Stimulated activated CD8-positive, alpha-beta memory T cell treated with anti-CD3 and anti-CD28 coated beads, Interleukin-4, amount 100 ng/mL, for 4 hours (primary cell): ENCODE measurements at places on chromosomes 1 and 21.

GRCh38 chr1:79041666-79042065, 35.1 kb upstream of the ADGRL4 start:
- no peak for DNase-seq

DNA sequence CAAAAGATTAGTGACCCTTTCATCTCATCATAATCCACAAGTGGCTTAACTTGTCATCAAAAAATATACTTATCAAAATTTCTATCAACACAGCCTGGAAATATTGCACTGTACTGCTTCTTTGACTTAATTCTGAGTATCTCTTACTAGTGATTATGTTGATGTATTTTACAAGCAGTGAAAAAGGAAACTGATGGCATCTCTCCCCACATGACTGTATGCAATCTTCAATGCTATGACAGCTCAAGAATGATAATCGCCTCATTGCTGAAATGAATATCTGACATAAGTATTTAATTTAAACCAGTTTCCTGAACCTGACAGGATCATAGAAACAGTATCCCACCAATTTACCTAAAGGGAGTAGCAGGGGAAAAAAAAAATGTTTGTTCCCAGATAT, 79.5 kb downstream of the DPYD start:
- no peak for DNase-seq

- DNase-seq = no peak
Measured at GRCh38 chr1:106700211-106700610, 356.3 kb upstream of the PRMT6 start.

DNA sequence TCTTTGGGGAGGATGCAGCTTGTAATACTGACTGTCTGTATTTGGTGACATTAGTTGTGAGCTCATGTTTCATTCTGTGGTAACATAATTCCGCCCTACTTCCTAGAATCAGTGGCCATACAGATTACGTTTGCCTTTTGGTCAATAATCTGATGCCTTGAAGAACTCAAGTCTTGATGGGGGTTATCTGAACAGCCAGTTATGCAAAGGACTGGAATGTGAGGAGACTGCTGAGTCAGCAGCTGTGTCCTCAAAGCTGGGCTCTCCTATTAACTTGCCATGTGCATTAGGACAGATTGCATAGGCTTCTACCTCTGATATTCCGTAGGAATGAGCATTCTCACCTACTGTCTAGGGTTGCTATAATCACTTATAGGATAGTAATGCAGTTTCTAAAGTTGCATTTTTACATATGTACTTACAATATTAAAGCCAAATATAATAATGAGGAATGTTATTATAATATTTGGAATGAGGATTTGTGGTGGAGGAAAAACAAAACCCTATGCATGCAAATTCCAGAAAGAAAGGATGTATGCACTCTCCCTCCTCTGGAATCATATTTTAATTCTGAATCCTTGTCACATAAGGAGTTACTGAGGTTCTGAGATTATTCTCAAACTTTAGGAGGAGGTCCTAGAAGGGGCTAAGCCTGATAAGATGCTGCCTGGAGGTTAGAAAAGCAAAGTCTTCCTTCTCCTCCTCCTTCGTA, 116.0 kb downstream of the NOS1AP start:
- no peak for DNase-seq

DNA sequence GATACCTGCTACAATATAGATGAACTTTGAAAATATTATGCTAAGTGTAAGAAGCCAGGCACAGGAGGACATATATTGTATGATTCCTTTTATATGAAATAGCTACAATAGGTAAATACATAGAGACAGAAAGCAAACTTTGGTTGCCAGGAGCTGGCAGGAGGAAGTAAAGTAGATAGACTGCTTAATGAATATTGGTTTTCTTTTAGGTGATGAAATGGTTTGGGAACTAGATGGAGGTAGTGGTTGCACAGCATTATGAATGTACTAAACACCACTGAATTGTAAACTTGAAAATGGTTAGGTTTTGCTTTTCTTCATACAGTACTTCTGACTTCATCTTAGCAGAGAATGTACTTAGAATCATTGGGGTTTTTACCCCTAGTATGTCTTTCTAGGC, 21.5 kb downstream of the ABCB10 start:
- no peak for DNase-seq

GRCh38 chr1:114075546-114076242, 78.0 kb downstream of the SYT6 start:
- DNase-seq = no peak

GRCh38 chr1:226046240-226046639, 16.3 kb upstream of the H3-3A start:
- no peak for DNase-seq

DNA sequence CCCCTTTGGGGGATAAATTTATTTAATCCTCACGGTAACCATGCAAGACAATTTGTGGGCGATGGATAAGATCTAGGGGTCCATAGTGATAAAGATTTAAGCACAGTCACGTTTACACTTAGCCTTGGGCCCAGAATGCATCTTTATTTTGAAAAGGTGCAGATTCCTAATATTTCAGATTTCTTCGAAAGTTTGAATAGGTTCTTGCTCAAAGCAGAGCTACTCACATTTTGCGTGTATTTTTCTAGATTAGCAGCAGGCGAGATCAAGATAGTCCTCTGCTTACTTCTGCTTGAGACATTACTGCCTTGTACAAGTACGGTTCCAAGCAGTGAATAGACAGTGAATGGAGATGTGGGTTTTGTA, 647 bp downstream of the TSEN15 start:
- no peak for DNase-seq
